Stimulated activated CD8-positive, alpha-beta memory T cell treated with anti-CD3 and anti-CD28 coated beads, Interleukin-4, amount 100 ng/mL, for 4 hours (primary cell): ENCODE measurements at places on chromosomes 7 and 10.

DNA sequence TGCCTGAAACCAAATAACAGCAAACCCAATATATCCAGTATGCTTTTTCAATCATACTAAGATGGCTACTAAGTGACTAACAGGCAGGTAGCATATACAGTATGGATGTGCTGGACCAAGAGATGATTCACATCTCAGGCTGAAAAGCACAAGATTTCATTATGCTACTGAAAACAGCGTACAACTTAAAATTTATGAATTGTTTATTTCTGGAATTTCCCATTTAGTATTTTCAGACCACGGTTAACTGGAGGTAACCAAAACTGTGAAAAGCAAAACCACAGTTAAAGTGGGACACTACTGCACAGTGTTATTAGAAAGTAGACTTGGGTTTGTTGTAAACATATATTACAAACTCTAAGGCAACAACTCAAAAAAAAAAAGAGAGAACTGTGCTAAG, 91.5 kb downstream of the KMT2C start:
- no peak for DNase-seq

DNA sequence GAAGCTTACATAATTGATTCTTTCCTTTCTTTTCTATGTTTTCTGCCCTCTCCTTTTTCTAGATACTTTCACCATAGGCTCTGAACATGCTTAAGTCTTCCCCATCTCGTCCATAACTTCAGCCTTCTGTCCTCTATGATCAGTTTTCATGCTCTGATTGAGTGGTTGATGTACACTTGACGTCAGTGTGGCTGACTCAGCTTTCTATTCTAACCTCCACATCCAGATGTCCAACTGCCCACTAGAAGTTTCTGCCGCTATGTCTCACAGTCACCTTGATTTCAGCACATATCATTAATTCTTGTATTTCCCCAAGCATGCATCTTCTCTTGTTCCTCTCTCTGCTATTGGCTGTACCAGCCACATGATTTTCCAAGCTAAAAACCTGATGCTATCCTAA, 15.0 kb downstream of the CDK14 start:
- no peak for DNase-seq

GRCh38 chr10:21751341-21752310, 217.6 kb downstream of the MLLT10 start:
- no peak for DNase-seq

GRCh38 chr10:6400331-6400730, 179.7 kb downstream of the PRKCQ start:
- no peak for DNase-seq

DNA sequence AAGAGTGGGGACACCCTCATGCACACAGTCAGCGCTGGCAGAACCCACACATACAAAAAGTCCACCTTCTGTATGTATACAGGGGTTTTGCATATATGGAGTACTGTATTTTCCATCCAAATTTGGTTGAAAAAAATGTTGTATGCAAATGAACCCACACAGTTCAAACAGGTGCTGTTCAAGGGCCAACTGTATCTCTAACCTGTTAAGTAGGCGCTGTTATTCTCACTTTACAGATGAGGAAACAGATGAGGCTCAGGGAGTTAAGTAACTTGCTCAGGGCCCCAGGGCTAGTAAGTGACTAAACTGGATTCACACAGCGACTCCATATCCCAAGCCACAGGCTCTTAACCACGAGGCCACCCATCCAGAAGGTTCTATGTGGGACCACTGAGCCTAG, 69.9 kb downstream of the C10orf105 start:
- no peak for DNase-seq

- no peak for DNase-seq
Observed at GRCh38 chr10:3832022-3832786, 47.2 kb upstream of the KLF6 start.
